Smooth muscle cell of trachea (primary cell): ENCODE measurements at places on chromosomes 2 and 18. TPM values are rescaled to one million over a fixed set of nuclear protein-coding genes. Genes with fewer than 3 reads are reported as not detected.

MC4R gene
- total RNA-seq, result not detected in 2 replicates

OBSL1 gene
- total RNA-seq, result 41.0 and 69.1 TPM in 2 replicates

ZNF519 gene
- total RNA-seq, result 3.6 and 4.4 TPM in 2 replicates

OSR1 gene
- total RNA-seq, result 19.5 and 35.9 TPM in 2 replicates

SCN3A gene
- total RNA-seq, result 0.50 and 1.3 TPM in 2 replicates

INHBB gene
- total RNA-seq, result not detected in 2 replicates

SERPINB10 gene
- not detected in 2 replicates for total RNA-seq

RRM2 gene
- 5.3 and 34.2 TPM in 2 replicates for total RNA-seq

RTP5 gene
- not detected in 2 replicates for total RNA-seq

RNF138 gene
- 11.9 and 16.3 TPM in 2 replicates for total RNA-seq

MLPH gene
- total RNA-seq, result 3.1 and 18.0 TPM in 2 replicates

PARD3B gene
- total RNA-seq, result 15.7 and 23.5 TPM in 2 replicates

MYO5B gene
- total RNA-seq, result under 0.01 TPM in 1 of 2 replicates, not detected in the other

KCNF1 gene
- total RNA-seq, result 0.29 and 0.83 TPM in 2 replicates

TMEFF2 gene
- 1.7 and 2.8 TPM in 2 replicates for total RNA-seq

B3GNT7 gene
- total RNA-seq, result 0.33 TPM in 1 of 2 replicates, not detected in the other

MBP gene
- total RNA-seq, result 3.8 and 14.4 TPM in 2 replicates

ZNF385B gene
- total RNA-seq, result not detected in 2 replicates

DNAJC5G gene
- not detected in 2 replicates for total RNA-seq

RAD51AP2 gene
- not detected in 2 replicates for total RNA-seq

PARD6G gene
- 0.73 and 5.8 TPM in 2 replicates for total RNA-seq

COL5A2 gene
- total RNA-seq, result 279 and 388 TPM in 2 replicates

TAF4B gene
- 1.9 and 3.5 TPM in 2 replicates for total RNA-seq

SP100 gene
- 106 and 119 TPM in 2 replicates for total RNA-seq

CRACDL gene
- total RNA-seq, result under 0.01 TPM in 1 of 2 replicates, not detected in the other

CNTNAP5 gene
- total RNA-seq, result not detected in 2 replicates

PAPOLG gene
- total RNA-seq, result 12.4 and 16.9 TPM in 2 replicates
